ENCODE measurements at places on chromosomes 3 and 15. TPM values are rescaled to one million over a fixed set of nuclear protein-coding genes. Genes with fewer than 3 reads are reported as not detected.

Gene GATM
- total RNA-seq, result 21.2 TPM

GRCh38 chr15:92435145-92435544 is 41.5 kb downstream of the ST8SIA2 start:
- DNase-seq, result no peak

DNA sequence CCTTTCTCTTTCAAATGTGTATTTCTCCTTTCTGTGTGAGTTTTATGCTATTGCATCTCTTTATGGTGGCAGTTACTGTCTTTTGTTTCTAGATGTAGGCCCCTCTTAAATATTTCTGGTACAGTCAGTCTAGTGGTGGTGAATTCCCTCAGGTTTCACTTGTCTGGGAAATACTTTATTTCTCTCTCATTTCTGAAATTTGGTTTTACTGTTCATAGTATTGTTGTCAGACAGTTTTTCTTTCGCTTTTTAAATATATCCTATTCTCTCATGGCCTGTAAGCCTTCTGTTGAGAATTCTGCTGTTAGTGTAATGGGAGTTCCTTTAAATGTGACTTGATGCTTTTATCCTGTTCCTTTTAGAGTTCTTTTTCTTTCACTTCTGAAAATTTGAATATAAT is 874.0 kb downstream of the PLOD2 start:
- DNase-seq, result no peak

DNA sequence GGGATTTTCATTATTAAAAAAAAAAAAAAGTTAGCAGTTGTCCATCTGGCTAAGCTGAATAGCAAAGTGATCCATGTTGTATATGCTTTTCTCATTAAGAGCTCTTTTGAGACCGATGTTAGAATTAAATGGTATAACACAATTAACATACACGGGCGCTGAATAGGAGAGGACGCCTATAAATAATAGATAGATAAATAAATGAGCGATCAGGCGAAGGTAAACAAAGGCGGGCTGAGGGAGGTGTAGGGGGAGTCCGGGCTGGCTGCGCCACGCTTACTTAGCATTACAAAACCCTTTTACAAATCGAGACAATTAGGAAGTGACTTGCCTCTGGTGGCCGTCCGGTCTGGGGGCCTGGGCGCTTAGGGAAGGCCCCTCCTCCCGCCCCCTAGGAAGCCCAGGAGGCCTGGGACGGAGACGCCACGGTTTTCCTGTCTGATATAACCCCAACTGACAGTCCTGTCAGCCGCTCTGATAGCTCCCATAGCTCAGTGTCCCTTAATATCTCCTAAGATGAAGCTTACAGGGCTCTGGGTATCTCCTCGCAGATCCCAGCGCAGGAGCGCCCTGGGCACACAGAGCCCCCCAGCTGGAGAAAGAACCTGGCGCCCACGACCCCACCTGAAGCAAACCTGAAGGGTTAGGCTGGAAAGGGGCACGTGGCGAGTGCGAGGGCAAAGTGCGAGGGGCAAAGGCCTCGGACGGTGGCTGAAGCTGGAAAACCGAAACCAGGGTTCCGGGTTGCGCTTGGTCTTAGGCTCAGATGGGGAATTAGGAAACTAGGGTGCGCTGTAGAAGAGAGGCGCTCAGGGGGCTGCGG is 3.6 kb downstream of the SOX14 start:
- no peak for DNase-seq

- DNase-seq, result peak; percentile 32
These were observed 23.5 kb downstream of the ZNF80 start for GRCh38 chr3:114213627-114214541.

GRCh38 chr3:73473898-73474416 is 150.8 kb downstream of the PDZRN3 start:
- no peak for DNase-seq

GRCh38 chr3:1677576-1678156 is 421.0 kb upstream of the CNTN4 start:
- DNase-seq, result no peak

Gene CXCR6
- total RNA-seq, result 1.7 TPM

DNA sequence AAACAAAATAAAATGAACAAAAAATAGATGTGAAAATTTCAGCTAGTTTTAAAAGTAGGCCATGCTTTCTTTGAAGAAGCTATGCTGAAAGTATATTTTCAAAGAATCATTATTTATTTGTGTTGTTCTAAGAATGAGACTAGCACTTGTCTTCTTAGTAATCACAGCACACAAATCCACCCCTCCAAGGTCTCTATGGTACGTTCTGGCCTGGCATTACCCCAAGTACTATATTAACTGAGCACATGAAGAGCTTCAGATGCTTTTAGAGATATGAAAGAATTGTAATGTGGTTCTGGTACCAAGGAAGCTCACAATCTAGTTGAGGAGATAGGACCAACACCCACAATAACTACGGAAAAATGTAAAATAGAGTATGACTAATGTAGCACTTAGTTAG is 416.5 kb downstream of the PLCL2 start:
- DNase-seq, result no peak

DNA sequence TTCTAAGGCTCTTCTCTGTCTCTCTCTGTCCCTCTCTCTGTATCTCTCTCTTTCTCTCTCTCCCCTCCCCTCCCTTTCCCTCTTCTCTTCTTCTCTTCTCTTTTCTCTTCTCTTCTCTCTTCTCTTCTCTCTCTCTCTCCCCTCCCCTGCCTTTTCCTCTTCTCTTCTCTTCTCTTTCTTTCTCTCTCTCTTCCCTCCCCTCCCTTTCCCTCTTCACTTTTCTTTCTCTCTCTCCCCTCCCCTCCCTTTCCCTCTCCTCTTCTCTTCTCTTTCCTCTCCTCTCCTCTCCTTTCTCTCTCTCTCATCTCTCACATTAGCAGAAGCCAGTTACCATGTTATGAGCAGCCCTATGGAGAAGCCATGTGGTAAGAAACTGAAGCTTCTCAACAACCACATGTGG is 25.0 kb upstream of the SLC25A36 start:
- DNase-seq, result no peak

Gene GPR149
- not detected for total RNA-seq

DNA sequence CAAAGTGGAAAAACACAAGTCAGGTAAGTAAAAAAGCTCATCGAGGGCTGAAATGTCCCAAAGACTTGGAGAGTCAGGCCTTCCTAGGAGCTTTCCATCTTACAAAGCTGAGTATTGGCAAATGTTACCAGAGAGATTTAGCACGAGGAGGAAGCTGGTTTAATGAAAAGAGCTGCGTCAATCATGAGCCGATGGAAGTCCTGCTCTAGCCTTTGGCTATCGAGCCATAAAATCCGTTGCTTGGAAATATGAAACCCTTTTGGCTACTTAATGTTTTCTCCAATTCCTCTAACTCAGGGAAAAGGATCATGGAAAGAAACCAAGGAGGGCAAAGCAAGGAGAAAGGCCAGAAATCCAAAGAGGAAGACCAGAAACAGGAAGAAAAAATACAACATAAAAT is 1074.6 kb downstream of the FHIT start:
- DNase-seq, result no peak

DNA sequence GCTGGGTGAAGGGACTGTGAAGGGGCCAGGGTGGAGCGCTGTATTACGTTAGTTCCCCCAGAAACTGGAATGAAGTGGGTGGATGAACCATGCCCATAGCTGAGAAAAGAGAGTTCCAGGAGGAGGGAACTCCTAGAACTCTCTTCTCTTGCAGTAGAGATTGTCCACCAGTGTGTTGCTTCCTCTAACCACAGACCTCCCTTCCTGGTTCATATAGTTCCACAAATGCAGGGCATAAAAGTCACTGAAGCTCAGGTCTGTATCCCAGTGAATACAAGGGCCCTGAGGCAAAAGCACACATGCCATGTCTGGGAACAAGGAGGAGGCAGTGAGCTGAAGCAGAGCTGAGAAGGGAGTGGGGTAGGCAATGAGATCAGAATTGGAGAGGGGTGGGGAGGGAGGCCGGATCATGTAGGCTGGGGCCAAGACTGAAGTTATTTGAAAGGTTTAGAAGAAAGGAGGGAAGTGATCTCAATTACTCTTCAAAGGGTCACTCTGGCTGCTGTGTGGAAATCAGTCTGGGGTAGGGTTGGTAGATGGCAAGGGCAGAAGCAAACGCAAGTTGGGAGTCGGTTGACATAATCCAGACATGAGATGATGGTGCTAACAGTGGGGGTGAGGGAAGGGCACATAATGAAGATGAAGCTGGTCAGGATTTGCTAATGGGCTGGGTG is 6.5 kb downstream of the A4GNT start:
- DNase-seq, result peak; percentile 8

- no peak for DNase-seq
These were observed 52.3 kb downstream of the NCEH1 start for GRCh38 chr3:172658344-172659245.

DNA sequence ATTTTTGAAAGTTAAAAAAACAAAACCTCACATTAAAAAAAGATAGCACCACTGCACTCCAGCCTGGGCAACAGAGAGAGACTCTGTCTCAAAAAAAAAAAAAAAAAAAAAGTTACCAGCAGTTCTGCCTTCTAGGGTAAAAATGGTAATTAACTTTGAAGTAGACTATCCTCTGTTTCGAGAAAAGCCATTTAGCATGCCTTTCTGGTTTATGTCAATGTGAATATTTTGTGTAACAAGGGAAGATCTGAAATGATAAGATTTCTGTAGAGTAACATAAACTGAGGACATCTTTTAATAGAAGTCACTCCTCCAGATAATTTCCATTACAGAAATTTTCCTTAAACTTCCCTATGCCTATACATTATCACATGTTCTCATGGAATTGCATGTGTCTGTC is 203.2 kb upstream of the GAP43 start:
- no peak for DNase-seq

- DNase-seq, result no peak
These were observed 215.6 kb upstream of the UMPS start for GRCh38 chr3:124514683-124515082.

Gene SLC24A5
- not detected for total RNA-seq

DNA sequence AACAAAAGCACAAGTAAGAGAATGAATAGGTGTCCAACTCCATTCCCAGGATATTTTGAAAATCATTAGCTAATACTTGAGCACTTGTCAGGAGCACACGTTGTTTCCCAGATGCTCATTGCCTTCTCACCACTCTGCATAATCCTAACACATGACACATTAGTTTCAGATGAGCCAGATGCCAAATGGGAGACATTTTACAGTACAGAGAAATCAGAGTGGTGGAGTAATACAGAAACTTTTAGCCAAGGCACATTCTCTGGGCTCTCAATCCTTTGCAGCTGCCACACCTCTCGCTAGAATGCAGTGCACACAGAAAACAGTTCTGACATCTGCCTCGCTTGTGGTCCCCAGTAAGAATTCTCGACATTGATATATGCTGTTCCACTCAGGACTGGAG is 76.6 kb downstream of the P3H2 start:
- DNase-seq, result no peak

DNA sequence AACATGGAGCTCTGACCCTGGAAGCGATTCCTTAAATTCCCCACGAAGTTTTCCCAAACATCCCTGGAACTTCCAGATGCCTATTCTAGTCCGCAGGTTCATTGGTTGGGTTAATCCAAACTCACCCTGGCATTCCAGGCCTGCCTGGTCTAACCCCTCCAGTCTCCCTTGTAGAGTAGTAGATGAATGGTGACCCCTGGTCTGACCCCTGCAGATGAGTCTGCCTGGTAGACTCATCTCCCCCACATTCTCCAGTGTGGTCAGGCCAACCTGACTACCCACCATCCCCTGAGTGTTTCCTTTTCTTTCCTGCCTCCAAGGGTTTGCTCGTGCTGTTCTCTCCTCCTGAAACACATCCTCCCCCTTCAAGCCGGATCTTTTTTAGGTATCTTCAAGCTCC is 10.8 kb upstream of the HRH1 start:
- DNase-seq, result no peak

Gene SEMA3F
- total RNA-seq, result 14.6 TPM

GRCh38 chr15:28091313-28091712 is 7.8 kb downstream of the OCA2 start:
- DNase-seq, result no peak

Gene GOLGA6L1
- not detected for total RNA-seq

- DNase-seq, result no peak
These were observed 292.7 kb downstream of the UACA start for GRCh38 chr15:70470556-70471191.

Gene SPESP1
- total RNA-seq, result 3.8 TPM

GRCh38 chr3:107545680-107546120 is 22.9 kb downstream of the BBX start:
- no peak for DNase-seq

DNA sequence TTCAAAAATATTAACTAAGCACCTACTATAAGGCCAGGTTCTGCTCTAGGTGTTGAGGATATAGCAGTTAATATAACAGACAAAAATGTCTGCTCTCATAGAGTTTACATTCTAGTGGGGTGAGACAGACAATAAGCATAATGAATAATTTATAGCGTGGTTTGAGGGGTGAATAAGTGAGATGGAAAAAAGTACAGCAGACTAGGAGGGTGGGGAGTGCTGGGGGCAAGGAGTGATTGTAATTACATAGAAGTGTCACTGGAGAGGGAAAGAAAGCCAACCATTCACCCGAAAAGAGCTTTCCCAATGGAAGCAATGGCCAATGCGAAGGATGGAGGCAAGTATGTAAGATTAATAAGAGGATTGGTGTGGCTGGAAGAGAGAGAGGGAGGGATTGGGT is 552.9 kb upstream of the KCNMB2 start:
- DNase-seq, result no peak

Gene CHST2
- total RNA-seq, result 1.5 TPM

DNA sequence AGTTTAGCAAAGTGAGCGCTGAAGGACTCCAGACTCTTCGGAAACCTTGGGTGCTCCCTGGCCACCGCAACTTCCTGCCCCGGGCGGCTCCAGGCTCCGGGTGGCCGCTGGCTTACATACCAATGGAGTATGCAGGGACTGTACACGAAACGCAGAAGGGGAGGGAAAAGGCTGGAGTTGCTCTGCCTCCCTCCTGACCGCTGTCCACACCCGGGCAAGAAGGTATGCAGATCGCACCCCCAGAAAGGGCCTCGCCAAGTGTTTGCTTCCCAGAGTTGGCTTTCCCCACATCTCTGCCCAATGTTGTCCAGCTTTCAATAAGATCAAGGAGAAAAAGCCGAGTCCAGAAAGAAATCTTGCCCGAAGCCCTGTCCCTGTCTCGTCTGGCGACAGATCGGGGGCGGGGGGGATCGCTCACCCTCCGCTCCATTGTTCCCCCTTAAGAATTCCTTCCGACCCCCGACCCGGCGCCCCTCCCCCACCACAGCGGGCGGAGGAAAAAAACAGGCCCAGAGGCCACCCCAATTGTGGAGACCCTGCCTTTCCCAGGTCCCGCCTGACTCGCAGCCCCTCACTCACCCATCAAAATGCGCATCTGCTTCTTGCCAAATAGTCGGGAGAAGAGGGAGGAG is 533 bp downstream of the ARF4 start:
- peak; percentile 89 for DNase-seq

- no peak for DNase-seq
These were observed 64.0 kb downstream of the DPH6 start for GRCh38 chr15:35481992-35482391.

- DNase-seq, result no peak
These were observed 98.6 kb downstream of the OXNAD1 start for GRCh38 chr3:16363636-16364035.

Gene CLDN1
- total RNA-seq, result 0.78 TPM

Data from mucosa of descending colon (tissue), 3 donors.